ENCODE measurements at places on chromosomes 4 and X. TPM values are rescaled to one million over a fixed set of nuclear protein-coding genes. Genes with fewer than 3 reads are reported as not detected.

The VSIG1 gene
- total RNA-seq = 0.24 TPM

DNA sequence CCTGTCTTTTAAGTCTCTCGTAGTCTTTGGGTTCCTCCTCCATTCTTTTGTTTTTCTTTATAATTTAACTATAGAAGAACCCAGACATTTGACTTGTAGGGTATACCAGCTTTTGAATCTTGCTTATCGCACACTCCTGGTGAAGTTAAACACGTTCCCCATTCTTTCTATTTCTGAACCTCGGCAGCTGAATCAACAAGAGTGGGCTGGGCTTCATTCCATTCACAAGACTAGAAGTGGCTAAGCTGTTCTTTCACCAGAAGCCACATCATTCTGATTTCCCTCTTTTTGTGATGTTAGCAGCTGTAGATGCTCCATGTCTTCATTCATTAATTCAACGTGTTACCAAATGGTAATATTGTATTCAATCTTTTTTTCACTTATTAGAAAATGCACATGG lies 167.9 kb downstream of the CORIN start:
- no peak for DNase-seq

- peak; percentile 79 for DNase-seq
Observed at GRCh38 chr4:95547715-95548471, 880 bp downstream of the UNC5C start.

GRCh38 chrX:47321386-47321785 lies 49.0 kb upstream of the ZNF157 start:
- DNase-seq = peak; percentile 84

- no peak for DNase-seq
Observed at GRCh38 chr4:179755322-179755721, 2313.1 kb upstream of the AGA start.

All from posterior vena cava (tissue), 2 donors.